ENCODE measurements at places on chromosomes 4 and X.

DNA sequence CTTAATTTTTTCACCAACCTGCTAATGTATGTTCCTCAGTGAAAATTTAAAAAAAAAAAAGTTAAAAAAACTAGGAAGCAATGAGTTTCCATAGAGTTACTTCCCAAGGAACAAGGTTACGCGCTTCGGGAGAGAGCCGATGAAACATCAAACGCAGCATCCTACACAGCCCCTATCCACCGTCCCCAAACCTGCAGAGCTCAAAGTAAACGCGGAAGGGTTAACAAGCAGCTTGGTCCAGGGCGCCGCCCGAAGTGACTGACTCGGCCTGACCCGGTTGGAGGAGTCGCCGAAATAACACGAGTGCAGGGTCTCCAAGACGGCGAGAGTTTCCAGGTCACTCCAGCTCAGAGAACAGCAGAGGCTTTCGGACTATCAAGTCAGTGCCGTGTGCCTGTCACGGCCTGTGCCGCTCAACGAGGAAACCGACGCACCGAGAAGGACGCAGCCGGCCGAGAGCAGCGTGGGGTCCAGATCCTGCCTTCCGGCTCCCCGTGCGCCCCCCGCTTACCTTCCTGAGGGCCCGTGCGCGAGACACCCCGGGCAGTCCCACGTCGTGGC lies 512 bp downstream of the NOP14 start:
- peak; percentile 22 for DNase-seq

DNA sequence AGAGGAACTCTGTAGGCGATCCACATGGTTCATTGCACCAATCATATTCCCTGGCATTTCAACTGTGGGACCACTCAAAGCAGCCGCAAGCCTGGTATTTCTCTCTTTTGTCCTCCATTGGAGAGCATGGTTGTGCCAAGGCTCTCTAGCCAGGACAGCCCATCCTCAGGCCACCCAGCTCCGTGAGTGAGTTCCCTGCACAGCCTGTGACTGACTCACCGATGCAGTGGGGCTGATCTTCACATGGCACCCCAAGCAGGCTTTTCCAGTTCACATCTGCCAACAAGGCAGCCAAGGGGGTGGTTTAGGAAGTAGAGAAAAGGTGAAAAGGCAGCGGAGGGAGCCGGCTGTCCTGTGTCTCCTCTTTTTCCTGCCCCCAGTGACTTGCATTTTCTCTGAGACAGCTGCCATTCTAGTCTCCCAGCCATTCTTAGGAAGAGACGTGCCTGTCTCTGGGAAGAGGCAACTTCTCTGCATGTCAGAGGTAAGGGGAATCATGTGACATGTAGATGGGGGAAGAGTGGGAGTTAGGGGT lies 69.2 kb downstream of the MID1IP1 start:
- no peak for DNase-seq

DNA sequence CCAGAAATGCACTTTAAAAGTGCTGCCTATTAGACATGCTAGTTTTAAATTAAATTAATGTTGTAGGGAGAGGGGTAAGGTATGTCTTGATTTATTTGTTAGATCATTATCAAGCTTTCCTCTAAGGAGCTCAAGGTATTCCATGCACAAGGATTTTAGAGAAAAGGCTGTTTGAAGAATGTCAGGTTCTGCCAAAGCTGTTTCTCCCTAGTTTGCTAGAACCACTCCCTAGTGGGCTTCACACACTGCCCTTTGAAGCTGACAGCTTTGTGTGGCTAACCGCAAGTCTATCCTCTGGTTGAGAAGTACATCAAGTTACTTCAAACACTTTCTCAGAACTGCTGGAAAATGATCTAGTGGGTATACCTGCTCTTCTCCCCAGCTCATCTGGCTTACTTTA lies 32.3 kb downstream of the RASL11B start:
- no peak for DNase-seq

- no peak for DNase-seq
Measured at GRCh38 chrX:137565921-137566745, at the start of gene ZIC3. Gene ZIC3 (plus strand): TSS chrX:137566127. CDS start chrX:137566692, 565 bp downstream.

GRCh38 chrX:40152741-40153344 lies 55.1 kb upstream of the BCOR start:
- no peak for DNase-seq

- no peak for DNase-seq
Measured at GRCh38 chr4:161813889-161814288, 349.9 kb downstream of the FSTL5 start.

- DNase-seq, result no peak
Measured at GRCh38 chr4:48255072-48255958, 14.3 kb downstream of the TEC start.

DNA sequence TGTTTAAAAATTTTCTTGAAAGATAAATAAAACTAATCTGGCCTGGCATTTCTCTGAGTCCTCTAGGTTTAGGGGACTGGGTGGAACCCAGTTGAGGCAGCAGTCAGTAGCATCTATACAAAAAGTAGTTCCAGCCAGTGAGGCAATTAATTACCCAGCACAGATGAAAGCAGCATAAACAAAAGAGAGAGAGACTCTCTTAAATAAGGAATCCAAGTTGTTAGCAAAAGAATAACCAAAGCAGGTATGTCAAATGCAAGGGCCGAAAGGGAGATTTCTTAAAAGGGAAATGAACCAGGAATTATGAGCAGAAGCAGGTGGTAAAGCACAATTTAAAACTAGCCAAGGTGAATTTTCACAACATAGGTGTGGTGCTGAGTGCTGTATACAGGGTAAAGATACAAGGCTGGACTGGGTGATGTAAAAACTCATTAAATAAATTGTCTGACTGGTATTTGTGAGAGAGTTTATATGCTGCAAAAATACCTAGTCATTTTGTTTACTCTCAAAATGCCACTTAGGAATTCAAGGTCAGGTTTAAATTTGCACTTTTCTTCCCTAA lies 94.6 kb upstream of the GALNT7 start:
- DNase-seq, result no peak

DNA sequence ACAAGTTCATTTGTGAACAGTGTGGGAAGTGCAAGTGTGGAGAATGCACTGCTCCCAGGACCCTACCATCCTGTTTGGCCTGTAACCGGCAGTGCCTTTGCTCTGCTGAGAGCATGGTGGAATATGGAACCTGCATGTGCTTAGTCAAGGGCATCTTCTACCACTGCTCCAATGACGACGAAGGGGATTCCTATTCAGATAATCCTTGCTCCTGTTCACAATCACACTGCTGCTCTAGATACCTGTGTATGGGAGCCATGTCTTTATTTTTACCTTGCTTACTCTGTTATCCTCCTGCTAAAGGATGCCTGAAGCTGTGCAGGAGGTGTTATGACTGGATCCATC lies 5.5 kb downstream of the SPRY1 start:
- DNase-seq, result no peak

DNA sequence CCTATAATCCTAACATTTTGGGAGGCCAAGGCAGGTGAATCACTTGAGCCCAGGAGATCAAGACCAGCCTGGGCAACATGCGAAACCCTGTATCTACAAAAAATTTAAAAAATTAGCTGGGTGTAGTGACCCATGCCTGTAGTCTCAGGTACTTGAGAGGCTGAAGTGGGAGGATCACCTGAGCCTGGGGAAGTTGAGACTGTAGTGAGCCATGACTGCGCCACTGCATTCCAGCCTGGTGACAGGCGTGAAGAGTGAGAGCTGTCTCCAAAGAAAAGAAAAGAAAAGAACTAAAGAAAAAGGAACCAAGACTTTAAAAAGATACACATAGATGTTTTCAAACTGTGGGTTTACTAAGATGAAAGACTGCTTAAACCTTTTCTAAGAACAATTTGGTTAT lies 129.0 kb downstream of the SPCS3 start:
- no peak for DNase-seq

GRCh38 chrX:51834076-51834475 lies 59.3 kb upstream of the MAGED1 start:
- no peak for DNase-seq

- peak; percentile 50 for DNase-seq
Measured at GRCh38 chr4:6641164-6641970, 882 bp downstream of the MRFAP1 start.

GRCh38 chr4:163988865-163989264 lies 494.4 kb downstream of the TMA16 start:
- DNase-seq, result no peak

DNA sequence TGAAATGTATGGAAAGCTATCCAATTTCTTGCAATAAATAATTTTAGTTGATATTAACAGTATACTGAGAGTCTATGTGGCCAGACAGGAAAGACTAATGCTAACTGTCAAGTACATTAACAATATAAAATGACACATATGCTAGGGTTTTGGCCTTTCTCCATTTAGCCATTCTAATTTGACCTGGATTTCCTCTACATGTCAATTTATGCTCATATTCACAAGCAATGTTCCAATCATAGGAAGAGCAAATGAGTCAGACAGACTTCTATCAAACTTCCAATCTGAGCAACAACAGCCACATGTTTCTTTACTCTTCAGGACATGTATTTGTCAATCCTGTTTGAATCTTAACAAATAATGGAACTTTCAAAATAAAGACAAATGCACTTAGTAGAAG lies 53.6 kb downstream of the CORIN start:
- DNase-seq, result no peak

GRCh38 chr4:184531008-184531407 lies 56.7 kb upstream of the IRF2 start:
- no peak for DNase-seq

DNA sequence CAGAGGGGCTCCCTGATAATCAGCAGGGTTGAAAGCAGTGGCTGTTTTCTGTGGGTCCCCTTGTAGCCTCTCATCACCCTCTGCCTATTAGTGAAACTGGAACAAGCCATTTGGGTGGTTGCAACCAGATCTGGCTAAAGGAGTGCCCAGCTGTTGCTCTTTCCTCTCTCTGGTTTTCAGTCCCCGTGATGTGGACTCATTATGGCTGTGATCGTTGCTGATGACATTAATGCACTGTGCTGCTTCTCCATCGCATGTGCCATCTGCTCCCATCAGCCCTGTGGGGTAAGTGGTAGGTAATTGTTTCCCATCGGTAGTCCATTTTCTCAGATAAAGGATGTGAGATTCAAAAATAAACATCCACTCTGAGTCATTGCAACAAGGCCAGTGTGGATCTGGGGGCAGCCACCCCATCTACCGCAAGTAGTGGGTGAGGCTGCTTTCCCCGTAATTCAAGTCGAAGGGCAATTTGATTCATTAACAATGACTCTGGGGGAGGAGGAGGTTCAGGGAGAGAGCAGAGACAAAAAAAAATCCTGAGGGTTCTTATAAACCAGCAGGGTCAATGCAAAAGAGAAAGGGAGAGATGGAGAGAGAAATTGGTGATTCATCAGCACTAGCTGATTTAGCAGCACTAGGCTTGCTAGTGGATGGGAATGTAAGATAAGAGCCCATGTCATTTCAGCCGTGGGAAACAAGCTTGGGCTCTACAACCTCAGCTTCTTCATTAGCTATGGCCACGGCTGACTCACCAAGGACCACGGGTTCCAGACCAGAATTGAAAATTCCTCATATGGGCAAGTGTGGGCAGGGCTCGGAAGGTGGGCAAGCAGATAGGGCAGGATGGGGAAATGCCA lies 357.8 kb downstream of the MID1IP1 start:
- no peak for DNase-seq

DNA sequence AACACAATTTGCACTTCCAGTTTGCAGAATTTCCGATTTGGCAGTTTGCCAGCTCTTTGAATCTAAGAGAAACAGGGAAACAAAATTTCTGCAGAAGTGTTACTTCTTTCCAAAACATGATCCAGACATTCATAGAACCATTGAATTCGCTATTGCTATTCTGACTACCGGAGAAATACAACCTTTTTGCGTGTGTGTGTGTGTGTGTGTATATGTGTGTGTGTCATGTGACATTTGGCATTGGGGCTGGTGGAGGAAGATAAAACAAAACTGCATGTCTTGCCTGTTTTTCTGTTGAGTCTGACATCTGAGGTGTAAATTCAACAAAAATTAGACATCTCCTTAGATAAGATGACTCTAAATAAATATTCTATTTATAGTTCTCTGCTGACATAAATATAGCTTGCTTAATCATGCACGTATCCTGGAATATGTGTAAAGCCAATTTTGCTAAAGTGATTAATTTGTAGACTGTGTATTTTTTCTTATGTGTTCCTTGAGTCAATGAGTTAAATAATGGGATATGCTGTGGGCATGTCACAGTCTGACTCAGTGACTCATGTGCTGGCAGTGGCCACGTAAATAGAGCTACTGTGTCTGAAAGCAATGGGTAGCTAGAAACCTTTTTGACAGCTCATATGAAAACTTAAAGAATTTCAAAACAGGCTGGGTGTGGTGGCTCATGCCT lies 98.9 kb downstream of the HPGD start:
- DNase-seq, result no peak

GRCh38 chr4:87973283-87974169 lies 2.0 kb upstream of the SPP1 start:
- peak; percentile 12 for DNase-seq

GRCh38 chr4:1985294-1985693 lies 23.5 kb downstream of the NELFA start:
- DNase-seq, result no peak
